Stimulated activated CD8-positive, alpha-beta memory T cell treated with anti-CD3 and anti-CD28 coated beads, Interleukin-7, amount 100 ng/mL, for 1 hour (primary cell): ENCODE measurements at places on chromosomes 4 and X.

DNA sequence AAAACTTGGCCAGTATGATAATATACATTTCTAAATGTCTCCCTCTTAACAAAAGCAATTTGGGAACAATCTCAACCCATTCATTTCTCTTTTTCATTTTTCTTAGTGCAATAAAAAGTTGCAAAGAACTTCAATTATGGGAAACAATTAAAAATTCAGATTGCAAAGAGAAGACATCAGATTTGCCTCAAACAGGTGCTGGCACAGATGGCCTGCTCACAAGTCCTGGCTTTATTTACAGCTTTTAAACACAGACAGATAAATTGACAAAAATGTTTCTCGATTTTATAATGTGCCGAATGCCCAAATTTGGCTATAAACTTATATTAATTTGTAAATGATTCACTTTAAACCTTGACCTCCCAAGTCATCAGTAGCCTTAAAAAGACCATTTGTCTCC, 28.7 kb downstream of the SLC4A4 start:
- no peak for DNase-seq

DNA sequence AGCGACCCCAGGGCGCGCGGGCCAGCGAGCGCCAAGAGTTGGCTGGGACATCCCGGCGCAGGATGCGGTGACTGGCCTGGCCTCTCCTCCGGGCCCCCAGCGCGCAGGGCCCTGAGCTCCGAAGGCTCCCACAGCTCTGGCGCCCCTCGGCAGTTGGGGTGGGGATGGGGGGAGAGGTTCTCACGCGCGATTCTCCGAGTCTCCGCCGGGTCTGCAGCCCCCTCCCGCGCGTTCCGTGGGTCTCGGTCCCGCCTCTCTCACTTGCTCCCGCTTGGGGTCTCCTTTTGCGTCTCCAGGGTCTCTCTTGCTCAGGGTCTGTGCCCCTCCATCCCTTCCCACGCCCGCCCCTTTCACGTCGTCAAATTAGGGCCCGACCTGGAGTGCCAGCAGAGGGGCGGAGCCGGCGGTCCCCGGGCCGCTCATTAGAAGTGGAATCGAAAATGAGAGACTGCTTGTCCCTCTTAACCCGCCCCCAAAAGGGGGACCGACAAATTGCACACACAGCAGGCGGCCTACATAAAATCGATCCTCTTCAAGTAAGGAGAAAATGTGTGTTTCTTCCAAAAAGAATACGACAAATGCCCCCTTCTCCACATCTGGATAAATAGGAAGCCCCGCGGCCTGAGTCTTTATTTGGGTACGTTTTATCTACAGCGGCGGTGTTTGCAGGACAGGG, 877 bp upstream of the NKX1-1 start:
- no peak for DNase-seq

- no peak for DNase-seq
These were observed 233.9 kb downstream of the ARAP2 start for GRCh38 chr4:36010397-36010929.

- DNase-seq: no peak
These were observed 58.2 kb upstream of the CASK start for GRCh38 chrX:41981481-41982013.

- DNase-seq: no peak
These were observed 8.4 kb downstream of the CNGA1 start for GRCh38 chr4:48008021-48008596.

GRCh38 chr4:126790633-126791032, 842.1 kb upstream of the INTU start:
- no peak for DNase-seq

GRCh38 chrX:153499876-153500275, 5.1 kb downstream of the BGN start:
- no peak for DNase-seq

DNA sequence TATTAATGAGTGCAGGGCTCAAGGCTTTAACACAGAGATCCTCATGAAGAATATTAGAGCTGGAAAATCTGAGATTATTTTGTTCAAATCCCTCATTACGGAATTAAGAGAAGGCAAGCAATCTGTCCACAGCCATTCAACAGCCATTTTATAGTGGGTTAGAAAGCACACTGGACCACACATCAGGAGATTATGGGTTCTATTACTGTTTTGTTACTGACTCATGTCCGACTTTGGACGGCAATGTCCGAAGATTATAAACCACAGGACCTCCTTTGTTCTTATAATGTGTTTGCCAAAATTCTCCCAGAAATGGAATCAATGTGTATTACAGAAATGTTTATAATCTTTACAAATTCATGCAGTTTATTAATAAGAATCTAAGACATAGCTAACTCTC, 8.1 kb downstream of the LAMTOR3 start:
- no peak for DNase-seq

- no peak for DNase-seq
These were observed 13.8 kb downstream of the NEXMIF start for GRCh38 chrX:74911494-74911893.

- no peak for DNase-seq
These were observed 329.7 kb downstream of the EPHA5 start for GRCh38 chr4:65340382-65341109.

GRCh38 chrX:16137416-16138107, 14.2 kb downstream of the GRPR start:
- no peak for DNase-seq

- no peak for DNase-seq
These were observed 24.9 kb upstream of the IQSEC2 start for GRCh38 chrX:53305996-53306937.

GRCh38 chrX:132740316-132741123, 217.9 kb downstream of the HS6ST2 start:
- DNase-seq: no peak

DNA sequence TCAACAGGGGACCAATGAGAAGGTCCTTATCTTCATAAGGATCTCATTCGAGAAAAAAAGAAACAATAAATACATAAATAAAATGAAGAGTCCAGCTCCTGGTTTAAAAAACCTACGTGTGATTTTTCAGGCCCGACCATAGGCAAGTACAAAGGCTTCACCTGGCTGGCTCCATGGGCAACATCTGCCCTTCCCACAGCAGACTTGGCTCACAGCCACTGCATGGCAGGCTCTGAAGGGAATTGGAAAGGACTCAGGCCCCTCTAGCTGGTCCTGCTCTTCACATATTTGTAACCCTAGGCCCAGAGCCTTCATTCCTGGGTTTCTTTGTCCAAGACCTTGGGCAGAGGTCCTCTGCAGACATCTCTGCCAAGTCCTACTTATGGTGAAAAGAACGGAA, 228.1 kb downstream of the QDPR start:
- no peak for DNase-seq

DNA sequence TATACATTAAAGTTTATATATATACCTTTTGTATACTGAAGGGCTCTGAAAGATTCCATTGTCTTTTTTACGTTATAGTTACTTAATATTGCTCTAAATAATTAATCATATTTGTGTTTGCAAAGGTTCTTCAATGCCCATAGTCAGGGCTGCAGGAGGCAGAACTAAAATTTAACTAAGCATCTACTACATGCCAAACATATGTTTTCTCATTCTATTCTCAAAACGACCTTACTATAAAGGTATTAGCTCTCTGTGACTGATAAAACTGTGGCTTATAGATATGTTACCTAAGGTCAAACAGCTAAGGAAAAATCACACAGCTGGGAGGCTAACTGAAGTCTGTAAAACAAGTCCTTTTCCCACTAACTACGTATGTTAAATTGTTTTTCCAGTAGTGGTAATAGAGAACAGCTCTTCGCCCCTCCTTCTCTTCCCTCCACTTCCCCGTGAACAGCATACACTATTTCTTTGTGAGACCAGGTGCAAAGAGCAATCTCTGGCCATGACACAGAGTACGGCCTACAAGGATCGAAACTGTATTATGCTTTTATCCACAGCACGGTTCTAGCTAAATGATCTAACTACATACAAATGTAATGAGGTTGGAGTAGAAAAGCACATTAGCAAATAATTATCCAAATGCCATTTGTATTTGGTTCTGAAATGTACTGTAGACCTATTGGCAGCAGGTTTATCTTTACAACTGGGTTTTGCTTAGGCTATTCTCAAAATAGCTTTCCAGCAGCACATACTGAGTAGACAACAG, 1.7 kb downstream of the CNOT6L start:
- DNase-seq: no peak

GRCh38 chr4:128812442-128813235, 3.1 kb downstream of the JADE1 start:
- DNase-seq: no peak

GRCh38 chr4:55498051-55498450, 48.7 kb downstream of the CLOCK start:
- no peak for DNase-seq

GRCh38 chr4:40254608-40255392, 58.0 kb downstream of the RHOH start:
- DNase-seq: no peak

DNA sequence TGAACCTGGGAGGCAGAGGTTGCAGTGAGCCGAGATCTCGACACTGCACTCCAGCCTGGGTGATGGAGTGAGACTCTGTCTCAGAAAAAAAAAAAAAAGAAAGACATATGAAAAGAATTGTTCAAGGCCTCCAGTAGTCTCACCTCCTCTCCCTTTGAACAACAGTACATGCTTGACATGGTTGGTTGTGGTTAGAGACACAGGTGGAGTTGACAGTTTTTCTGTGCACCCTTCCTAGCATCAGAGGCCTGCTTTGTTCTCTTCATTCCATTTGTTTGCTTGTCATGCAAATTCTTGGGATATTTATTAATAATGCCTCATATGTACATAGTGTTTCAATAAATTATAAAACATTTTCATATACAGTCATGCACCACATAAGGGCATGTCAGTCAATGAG, 18.3 kb upstream of the PDCL2 start:
- DNase-seq: no peak

- DNase-seq: peak; percentile 55
These were observed at the start of gene NAAA for GRCh38 chr4:75940692-75941253. TSS of gene NAAA (minus strand) at chr4:75941013. CDS start at chr4:75940949, 64 bp downstream.

DNA sequence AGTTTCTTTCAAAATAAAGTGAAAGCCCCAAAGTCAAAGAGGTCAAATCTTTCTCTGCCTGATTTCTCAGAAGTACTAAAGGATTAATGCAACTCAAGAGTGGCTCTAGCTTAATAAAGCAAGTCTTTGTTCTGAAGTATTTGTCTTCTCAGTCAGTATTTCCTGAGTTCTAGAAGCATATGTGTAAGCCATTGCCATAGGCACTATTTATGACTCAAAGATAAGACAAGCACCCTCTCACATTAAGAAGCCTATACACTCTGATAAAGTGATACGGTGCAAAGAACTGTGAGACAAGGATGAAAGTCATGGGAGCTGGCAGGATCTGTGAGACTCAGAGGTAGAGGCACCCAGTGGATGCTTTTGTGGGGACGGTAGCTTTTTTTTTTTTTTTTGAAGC, 60.9 kb downstream of the AASDH start:
- DNase-seq: no peak

DNA sequence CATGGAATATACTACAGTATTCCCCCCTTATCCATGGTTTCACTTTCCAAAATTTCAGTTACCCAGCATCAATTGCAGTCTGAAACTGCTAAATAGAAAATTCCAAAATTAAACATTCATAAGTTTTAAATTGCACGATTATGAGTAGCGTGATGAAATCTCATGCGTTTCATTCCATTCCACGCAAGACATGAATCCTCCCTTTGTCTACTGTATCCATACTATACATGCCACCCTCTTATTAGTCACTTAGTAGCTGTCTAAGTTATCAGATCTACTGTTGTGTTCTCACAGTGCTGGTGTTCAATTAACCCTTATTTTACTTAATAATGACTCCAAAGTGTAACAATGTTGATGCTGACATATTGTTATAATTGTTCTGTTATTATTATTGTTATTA, 261.2 kb upstream of the NDST4 start:
- no peak for DNase-seq

DNA sequence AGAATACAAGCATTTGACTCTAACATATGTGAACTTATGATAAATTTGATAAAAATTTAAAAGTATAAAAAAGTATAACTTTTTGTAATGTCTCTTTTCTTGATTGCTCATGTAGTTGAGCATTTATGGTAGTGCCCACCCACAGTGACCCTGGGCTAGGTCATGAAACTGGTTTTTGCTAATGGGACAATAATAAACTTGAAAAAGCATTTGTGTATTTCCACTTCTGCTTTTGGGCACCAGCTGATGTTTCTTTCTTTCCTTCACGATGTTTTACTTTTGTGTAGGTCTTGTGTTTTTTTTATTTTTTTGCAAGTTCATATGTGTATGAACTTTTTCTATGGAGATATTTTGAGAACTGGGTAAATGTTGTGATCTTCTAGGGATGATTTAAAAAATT, 313.1 kb downstream of the CBLL2 start:
- no peak for DNase-seq

- no peak for DNase-seq
These were observed 5.0 kb downstream of the RBM3 start for GRCh38 chrX:48579259-48579658.

DNA sequence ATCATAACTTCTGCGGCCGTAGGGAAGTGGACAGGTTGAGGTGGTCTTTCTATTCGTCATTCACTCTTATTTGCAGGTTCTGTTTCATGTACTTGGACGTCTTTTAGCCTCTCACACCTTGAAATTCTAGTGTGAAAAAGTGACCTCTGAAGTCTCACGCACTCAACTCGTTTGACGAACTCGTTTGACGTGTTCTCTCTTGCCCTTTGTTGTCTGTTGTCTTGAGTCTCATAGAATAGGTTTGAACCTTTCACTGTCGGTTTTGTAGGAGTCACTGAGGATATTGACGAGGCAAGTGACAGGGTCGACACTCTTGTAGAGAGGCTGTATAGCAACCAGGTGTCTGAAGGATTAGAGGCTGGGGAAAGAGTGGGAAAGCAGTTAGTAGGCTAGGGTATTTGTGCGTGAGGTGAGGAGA, 1.1 kb upstream of the PGRMC2 start:
- peak; percentile 0 for DNase-seq

- no peak for DNase-seq
These were observed 28.3 kb downstream of the GPR143 start for GRCh38 chrX:9737363-9737762.

GRCh38 chrX:40406330-40406859, 174.4 kb upstream of the ATP6AP2 start:
- no peak for DNase-seq

GRCh38 chr4:89661173-89661899, 175.6 kb downstream of the SNCA start:
- DNase-seq: no peak

GRCh38 chr4:151227731-151228130, 49.2 kb upstream of the PRSS48 start:
- DNase-seq: no peak

DNA sequence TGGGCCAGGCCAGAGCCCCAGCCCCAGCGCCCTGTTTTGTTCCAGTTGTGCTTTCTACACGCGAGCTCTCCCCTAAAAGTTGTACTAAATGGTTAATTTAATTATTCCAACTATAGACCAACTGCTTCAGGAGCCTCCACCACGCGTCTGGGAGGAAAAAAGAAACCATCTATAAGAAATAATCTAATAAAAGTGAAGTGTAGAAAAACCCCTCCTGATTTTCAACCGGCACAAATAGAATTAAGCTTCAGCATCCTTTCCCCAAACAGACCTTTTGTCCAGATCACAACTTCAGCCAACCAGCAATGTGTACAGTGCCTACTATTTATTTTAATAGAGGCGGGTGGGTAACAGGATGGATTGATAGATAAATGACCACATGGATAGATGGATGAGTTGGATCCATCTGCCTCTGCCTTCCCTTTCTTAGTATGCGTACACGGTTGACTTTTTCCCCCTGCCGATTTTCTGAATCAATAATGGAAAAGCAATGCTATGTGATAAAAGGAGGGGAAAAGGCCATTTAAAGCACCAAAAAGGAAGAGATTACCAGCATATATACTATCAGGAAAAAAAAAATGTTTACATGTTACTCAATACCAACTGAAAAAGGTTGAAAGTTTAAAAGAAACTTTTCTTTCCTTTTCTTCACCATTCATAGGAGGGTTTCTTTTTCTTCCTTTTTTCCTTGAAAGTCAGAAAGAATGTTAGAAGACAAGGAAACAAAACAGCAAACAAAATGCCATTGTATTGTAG, 3.7 kb upstream of the PHOX2B start:
- DNase-seq: no peak
